Activated CD8-positive, alpha-beta memory T cell treated with anti-CD3 and anti-CD28 coated beads, Interleukin-2, amount 50 U/mL, for 48 hours (primary cell): ENCODE measurements at places on chromosomes 6 and 20.

DNA sequence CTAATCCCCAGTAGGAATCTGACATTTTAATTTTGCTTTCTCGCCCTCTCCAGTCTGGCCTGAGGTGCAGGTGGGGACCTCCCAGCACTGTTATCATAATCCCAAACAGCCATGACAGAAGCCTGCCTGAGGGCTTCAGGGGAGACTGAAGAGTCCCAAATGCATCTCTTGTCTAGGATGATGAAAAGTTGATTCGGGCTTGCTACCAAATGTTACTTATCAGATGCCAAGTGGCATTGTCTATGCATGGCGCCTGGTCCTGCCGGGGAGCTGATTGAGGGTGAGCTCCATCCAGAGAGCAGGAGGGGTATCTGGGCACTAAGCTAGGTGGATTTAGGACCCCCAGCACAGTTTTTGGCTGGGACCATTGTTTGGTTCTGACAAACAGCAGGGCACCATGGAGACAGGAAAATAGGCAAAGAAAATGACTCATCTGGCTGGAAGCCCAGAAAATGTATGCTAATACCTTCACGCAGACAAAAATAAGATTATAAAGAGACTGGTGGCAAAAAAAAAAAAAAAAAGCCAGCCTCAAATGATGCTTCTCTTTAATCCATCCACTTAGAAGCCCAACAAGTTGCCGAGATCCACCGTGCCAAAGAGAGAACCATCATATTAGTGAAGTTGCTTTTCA, 513.7 kb upstream of the SULF2 start:
- DNase-seq = no peak

- no peak for DNase-seq
These were observed 30.9 kb upstream of the EDN3 start for GRCh38 chr20:59269411-59270025.

GRCh38 chr6:127554435-127555006, 22.5 kb upstream of the C6orf58 start:
- no peak for DNase-seq

DNA sequence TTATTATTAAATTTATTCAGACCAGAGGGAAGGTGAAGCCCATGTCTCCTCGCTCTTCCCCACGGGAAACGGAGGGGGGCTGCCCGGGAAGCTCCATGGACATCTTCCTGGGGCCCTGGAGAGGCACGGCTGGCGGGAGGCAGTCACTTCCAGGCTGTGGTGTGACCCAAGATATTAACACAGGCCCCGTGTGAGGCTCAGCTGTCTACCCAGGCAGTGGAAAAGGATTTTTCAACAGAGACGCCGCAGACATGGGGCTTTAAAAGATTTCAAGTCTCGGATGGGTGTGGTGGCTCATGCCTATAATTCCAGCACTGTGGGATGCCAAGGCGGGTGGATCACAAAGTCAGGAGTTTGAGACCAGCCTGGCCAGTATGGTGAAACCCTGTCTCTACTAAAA, 117.9 kb downstream of the ERMARD start:
- DNase-seq = peak; percentile 18

DNA sequence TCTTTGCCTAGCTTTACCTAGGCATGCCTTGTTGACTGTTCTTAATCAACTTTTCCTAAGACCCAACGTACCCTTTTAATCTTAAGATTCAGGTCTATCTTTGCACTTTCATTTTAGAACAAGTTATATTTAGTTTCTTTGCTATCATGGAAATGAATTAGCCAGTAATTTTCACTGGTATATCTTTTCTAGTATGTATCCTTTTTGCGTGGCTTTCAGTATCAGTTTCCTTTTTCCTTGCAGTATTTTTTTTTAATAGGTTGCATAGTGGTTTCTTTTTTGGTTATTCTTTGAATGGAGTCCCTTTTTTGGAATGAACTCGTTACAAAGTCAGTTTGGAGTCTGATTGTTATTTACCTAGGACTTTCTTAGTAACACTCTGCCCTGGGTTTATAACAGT, 7.3 kb downstream of the ANKEF1 start:
- DNase-seq = no peak

GRCh38 chr6:137033828-137034227, 10.9 kb downstream of the IL20RA start:
- DNase-seq = peak; percentile 75

DNA sequence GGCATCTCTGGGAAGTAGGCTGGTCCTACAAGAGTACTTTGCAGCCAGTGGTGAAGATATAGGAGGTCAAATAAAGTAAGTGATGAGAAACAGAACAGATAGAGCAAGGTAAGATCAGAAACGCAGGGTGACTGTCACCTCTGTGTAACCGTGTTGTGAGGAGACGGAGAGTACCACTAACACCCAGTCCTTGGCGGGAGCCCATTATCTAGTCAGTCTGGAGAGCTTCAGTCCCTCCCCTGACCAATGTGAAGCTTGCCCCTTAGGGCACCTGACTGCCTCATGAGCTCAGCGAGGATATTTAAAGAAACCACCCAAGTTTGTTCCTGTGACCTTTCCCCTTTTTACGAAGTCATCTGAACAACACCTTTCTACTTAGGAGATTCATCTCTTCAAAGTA, 110.0 kb downstream of the SAMD5 start:
- no peak for DNase-seq

DNA sequence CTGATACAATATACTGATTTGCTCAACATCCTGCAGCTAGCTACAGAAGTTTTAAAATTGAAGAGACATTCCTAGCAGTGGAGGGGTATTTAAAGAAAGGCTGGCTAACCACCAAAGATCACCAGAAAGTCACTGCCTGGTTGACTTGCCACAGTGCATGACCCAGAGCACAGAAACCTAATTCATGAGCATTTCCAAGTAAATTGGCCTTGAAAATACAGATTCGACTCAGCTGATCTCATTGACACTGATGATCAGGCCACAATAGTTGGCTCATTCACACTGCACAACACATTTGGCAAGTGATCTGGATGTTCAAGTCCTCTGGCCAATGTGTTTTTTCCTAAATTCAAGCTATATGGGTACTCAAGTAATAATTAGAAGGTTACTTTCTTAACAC, 13.3 kb upstream of the TDRD6 start:
- no peak for DNase-seq

DNA sequence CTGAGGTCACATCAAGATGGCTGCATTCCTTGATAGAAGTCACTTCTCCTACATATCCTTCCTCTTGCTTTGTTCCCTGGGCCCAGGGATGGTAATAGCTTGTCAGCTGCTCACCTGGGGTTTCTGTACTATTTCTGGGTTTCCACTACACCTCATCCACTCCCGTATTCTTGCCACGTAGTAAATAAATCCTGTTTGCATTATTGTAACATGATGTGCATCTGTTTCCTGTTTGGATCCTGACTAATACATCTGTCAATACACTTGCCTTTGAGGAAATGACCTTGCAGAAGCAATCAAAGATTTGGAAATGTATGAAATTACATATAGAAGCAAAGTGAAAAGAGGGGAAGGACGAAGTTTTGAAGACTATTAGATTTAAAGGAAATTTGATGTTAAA, 619.0 kb downstream of the PHF3 start:
- DNase-seq = no peak

DNA sequence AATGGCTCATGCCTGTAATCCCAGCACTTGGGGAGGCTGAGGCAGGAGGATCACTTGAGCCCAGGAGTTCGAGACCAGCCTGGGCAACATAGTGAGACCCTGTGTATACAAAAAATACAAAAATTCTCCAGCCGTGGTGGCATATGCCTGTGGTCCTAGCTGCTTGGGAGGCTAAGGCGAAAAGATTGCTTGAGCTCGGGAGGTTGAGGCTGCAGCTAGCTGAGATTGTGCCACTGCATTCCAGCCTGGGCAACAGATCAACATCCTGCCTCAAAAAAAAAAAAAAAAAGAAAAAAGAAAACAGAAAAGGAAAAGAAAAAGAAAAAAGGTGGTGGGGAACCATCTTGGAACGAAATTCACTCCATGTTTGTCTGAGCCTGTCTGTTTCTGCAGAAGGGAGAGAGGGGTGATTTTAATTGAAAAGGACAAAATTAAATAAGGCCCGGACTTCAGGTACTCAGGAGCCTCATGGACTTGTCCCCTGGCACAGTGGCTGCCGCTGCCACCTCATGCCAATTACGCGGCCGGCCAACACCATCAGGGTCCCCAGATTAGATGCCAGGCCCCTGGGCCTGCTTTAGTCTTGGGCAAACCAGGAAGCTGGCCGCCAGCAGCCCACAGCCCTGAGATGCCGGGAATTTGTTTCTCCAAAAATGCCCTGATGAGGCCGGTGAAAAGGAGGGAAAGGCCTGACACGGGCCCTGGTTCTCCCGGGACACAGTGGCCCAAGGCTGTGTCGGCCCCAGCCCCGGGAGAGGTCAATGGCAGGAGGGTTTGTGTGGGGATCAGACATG, 37.8 kb upstream of the STX16 start:
- no peak for DNase-seq

DNA sequence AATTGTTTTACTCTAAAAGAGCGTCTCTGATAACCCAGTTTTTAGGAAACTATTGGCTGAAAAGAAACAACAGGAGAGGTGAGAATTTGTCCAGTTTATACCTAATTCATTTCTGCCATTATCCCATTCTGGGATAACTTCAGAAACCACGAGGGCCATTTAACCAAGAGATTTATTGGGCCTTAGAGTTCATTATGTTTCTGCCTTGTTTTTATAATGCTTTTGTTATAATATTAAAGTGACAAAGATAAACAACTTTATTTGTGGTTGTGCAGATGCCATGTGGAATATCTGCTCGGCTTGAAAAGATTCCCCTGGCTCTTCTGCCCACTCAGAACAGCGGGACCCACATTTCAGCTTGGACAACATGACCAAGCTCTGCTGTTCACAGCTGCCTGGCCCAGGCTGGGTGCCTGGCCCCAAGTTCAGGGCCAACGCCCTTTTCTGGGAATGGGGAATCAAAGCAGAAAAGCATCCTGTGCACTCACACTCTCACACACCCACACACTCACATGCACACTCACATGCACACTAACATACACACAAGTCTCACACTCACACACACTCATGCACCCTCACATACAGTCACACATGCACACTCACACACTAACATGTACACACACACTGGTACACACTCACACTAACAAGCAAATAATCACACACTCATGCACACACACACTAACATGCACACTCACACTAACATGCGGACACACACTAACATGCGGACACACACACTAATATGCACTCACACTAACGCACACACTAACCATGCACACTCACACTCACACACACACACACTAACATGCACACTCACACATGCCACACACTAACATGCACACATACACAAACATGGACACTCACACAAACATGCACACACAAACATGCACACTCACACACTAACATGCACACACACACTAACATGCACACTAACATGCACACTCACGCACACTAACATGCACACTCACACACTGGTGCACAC, 86.7 kb upstream of the NEDD9 start:
- DNase-seq = no peak

DNA sequence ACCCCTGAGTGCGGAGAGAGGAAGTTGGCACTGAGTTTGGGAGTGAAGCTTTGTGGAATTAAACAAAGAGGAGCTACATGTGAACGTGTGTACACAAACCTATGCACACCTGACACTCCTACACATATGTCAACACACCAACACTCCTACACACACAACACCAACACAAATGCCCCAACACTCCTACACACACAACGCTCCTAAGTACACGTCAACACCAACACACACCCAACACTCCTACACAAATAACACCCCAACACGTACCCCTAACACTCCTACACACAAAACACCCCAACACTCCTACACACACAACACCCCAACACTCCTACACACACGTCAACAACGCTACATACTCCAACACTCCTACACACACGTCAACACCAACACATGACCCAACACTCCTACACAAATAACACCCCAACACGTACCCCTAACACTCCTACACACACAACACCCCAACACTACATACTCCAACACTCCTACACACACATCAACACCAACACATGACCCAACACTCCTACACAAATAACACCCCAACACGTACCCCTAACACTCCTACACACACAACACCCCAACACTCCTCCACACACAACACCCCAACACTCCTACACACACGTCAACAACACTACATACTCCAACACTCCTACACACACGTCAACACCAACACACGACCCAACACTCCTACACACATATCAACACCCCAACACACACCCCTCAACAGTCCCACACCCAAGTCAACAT, 40.1 kb upstream of the ZBP1 start:
- DNase-seq = no peak

- no peak for DNase-seq
These were observed 64.0 kb downstream of the KIF13A start for GRCh38 chr6:17923401-17923863.

GRCh38 chr20:5626603-5627002, 123.6 kb upstream of the SHLD1 start:
- DNase-seq = no peak

DNA sequence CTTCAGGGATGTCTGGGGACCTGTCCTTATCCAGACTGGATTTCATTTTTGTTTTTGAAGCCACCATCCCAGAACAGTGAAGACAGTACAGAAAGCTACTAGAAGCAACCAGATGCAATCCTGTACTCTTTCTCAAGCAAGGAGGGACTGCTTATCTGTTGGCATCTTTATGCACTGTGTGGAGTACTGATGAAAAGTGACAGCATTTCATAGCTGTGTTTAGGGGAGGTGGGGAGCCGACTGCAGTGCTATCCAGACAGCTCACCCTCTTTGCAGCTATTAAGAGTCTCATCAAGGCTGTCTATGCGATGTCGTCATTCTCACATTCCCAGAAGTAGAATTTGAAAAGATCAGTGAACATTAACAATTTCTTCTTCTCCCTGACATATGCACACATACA, 5.5 kb downstream of the ZDHHC14 start:
- no peak for DNase-seq

DNA sequence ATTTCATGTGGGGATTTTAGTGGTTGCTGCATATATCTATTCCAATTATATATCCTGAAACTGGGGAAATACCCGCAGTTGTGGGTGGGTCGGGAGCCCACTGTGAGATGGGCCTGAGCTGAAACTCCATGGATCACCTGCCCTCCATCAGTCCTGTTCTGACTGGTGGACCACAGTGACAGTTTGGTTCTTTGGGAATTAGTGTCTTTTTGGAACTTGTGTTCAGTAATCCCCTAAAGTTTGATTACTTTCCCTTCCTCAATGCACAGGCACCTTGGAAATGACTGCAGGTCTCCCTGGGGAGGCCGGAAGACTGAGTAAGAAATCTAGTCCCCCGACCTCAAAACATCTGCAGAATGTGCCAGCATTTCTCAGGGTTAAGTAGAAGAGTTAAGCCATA, 11.3 kb downstream of the STK35 start:
- DNase-seq = no peak

DNA sequence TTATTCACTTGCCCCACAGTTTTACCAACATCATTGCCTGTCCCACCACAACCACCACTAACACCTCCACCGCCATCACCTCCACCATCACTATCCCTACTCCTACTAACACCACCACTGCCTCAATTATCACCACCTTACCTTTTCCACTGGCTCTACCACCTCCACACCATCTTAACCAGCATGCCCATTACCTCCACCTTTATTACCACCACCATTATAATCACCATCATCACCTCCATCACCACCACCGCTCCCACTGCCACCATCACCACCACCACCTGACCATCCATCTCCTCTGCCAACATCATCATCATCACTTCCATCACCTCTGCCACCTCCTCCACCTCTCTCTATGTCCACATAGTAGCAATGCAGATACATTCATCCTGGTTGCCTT, 90.0 kb downstream of the SNAP25 start:
- no peak for DNase-seq

- no peak for DNase-seq
These were observed 67.5 kb downstream of the INSM1 start for GRCh38 chr20:20435453-20435852.
